ENCODE measurements at places on chromosomes 2 and 18.

DNA sequence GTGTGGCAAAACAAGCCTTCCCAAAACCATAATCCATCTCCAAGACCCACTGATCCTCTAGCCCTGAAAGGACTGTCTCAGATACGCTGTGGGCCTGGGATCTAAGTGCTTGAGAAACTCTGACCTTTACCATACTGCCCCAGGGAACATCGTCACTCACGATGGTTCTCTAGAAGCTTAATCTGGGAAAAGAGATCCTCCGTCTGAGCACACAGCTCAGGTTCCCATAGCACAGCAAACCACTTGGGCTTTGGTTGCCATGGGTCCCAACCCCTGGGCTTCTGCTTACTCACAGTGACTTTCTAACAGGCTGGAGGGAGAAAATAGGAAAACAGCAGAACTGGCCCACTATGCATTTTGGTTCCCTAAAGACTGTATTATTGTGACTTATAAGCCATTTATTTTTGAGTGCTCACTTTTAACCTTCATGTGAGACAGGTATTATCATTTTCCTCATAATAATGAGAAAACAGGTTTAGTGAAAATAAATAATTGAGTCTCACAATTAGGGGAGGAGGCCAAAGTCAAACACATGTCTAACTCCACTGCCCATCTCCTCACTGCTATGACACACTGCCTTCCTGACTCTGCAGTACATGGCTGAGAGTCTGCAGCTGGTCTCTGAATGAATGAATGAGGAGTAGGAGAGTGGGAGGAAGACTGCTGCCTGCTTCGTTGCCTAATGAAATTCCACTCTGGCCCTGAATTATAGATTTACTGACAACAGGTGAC is 46.7 kb downstream of the REEP1 start:
- no peak for DNase-seq

- no peak for DNase-seq
Observed at GRCh38 chr2:207119048-207119447, 46.7 kb downstream of the KLF7 start.

GRCh38 chr2:96493072-96493471 is 12.1 kb downstream of the NEURL3 start:
- no peak for DNase-seq

DNA sequence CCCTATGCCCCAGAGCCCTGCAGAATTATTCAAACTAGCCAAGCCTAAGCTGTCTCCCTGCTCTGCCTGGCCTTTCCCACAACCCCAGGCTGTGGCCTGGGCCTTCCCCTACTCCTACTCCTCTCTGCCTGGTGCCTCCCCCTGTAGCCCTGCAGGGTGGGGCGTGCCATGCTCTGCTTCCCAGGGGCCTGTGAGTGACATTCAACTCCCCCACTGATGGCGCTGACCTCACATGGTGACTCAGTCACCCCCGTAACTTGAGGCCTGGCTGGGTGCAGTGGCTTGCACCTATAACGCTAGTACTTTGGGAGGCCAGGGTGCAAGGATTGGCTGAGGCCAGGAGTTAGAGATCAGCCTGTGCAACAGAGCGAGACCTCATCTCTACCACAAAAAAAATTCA is 60.6 kb downstream of the KIF1A start:
- DNase-seq, result no peak

- DNase-seq, result no peak
Observed at GRCh38 chr18:41624460-41624859, 330.6 kb upstream of the PIK3C3 start.

DNA sequence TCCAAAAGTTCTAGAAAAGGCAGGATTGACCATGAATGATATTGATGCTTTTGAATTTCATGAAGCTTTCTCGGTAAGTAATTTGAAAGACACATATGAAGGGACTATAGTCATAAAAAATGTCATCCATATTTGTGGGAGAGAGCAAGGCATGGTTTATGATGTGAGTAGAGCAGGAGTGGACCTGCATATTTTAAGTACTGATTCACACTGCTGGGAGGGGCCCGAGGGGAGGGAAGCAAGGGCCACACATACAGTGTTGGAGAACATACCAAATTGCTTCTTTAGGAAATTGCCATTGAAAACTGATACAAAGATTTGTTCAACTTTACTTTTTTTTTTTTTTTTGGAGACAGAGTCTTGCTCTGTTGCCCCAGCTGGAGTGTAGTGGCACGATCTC is 39.4 kb downstream of the HADHB start:
- DNase-seq, result no peak

Measured in amniotic stem cell (primary cell).